Effector CD8-positive, alpha-beta T cell (primary cell): ENCODE measurements at places on chromosomes 4 and X.
A peak's percentile ranks its signal among the peaks of the same experiment; 100 is the strongest.

DNA sequence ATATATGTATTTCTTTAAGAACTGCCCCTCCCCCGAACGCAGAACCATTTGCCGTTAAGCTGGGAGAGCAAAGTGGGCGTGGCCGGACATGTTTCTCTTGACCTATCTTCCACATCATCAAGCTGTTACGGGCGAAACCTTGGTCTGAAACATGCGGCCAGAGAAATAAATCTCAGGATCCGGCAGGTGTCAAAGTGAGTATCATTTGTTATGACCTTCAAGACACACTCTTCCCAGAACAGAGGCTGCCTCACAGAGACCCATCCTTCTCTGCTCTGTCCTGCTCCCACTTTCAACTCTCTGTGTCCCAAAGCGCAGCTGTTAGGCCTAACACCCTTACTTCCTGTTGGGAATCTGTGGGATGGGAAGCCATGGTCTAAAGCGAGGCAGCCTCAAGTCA is at the start of gene MAGEB18:
Gene MAGEB18 (plus strand): TSS at position 70 of the 400 bp plus-strand sequence. CDS start 643 bp downstream, outside the sequence.
- no peak for DNase-seq

DNA sequence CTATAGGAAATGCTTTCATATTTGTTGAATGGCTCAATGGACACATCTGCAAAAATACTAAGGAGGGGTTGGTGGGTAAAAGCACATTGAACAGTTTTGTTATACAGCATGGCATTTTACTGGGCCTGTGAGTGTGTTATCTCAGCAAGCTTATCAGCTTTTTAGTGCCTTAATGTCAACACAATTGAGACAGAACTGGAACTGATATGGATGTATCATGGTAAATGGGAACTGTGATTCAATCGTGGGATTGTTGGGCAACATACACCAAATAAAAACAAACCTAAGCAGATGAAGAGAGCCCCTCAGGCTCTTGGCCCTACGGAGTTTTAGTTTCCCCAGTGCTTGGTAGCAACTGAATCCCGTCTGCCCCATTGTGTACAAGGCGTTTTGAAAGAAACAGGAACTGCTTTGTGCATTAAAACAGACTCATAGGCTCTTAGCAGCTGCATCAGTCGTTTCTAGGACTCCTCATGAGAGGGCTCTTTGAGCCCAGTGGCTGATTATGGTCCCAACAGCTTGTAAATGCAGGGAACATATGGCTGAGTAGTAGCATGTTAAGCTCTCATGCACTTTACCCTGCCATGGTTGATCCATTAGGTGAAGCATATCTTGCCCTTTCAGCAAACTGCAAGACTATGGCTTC is 7.3 kb downstream of the GPR119 start:
- DNase-seq, result no peak

DNA sequence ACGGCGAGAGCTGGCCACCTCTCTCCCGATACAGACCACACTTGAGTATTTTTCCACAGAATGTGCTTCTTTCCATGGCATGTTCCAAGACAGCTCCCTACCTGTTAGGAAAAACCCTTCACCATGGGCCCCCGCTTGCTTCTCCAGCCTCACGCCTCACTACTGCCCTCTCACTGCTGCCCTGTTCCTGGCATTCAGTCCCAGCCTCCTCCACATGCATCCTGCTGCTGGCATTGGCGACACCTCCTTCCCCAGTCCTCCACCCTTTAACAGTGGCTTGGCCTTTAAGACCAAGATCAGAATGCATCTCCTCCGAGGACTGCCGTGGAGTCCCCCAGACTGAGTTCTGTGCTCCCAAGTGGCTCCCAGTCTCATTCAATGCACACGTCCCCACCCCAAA is 10.7 kb downstream of the PNMA6F start:
- no peak for DNase-seq

GRCh38 chrX:109848461-109849050 is 115.5 kb upstream of the ACSL4 start:
- DNase-seq, result no peak

DNA sequence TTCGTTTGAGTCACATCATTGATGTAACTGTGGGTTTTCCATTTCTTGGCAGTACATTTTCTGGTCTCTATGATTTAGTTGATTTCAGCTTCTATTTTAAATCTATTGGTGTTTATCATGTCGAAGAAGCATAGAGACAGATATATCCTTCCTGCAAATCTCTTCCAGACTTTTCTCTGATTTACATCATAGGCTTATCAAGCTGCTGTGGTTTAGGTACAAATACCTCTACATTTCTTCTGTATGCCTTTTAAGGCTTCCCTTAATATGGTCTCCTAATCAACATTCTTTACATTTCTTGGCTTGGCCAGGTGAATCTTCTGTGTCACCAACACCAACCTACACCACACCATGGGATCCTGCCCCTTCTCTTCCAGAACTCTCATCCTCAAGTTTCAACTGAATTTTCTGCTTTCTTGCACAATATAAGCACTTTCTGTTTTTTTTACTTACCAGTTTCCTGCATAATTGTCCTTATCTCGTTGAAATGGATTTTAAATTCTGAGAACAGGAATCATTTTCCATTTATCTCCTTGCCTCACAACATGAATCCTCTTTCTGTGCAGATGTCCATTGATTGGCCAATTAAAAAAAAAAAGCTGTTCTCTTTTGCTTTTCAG is 626.9 kb downstream of the ANKRD50 start:
- no peak for DNase-seq

GRCh38 chr4:77854431-77855111 is 8.1 kb upstream of the MRPL1 start:
- no peak for DNase-seq

DNA sequence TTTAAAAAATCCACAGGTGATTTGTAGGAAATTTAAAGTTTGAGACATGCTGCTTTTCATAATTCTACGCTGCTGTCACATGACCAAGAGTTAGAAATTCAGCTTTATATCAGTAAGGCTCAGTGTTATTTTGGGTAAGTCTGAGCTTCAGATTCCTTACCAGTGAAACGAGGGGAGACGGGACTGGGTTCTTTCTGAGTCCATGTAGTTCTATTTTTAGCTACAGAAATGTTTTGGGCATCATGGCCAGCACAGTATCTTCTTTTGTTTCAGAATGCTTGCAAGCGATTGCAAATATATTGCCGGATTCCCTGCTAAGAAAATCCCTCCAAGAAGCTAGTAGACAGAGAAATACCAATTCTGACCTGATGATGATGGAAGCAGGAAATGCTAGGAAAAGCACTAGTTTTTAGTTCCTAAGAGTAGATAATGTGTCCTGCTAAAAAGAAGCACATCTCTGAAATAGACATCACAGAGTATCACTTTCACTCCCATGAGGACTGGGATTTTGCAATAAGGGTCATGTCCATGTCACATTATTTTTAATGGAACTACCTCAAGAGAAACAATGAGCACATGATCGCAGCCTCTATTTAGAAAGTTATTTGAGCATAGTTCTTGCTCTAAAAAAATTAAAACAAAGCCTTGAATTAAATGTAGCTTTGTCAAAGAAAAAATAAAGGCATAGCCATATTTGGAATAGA is 10.9 kb downstream of the ATP1B4 start:
- no peak for DNase-seq

DNA sequence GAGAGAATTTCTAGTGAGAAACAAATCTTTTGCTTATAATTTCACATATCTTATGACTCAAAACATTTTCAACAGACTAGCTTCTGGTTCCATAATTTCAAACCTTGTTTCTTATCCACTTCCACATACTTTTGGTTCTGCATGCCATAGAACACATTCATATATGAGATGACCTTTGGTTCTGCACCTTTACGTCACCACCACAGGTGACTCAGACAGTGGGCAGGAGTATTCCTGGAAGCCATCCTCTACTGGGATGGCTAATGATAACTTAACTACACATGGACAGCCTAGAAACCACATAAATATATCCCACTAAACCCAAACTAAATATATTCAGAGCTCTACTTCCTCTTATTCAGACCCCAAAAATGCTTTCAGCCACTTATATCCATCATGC is 133.3 kb downstream of the DCK start:
- no peak for DNase-seq

- DNase-seq, result no peak
Measured at GRCh38 chrX:151742311-151742710, 7.8 kb downstream of the CNGA2 start.

DNA sequence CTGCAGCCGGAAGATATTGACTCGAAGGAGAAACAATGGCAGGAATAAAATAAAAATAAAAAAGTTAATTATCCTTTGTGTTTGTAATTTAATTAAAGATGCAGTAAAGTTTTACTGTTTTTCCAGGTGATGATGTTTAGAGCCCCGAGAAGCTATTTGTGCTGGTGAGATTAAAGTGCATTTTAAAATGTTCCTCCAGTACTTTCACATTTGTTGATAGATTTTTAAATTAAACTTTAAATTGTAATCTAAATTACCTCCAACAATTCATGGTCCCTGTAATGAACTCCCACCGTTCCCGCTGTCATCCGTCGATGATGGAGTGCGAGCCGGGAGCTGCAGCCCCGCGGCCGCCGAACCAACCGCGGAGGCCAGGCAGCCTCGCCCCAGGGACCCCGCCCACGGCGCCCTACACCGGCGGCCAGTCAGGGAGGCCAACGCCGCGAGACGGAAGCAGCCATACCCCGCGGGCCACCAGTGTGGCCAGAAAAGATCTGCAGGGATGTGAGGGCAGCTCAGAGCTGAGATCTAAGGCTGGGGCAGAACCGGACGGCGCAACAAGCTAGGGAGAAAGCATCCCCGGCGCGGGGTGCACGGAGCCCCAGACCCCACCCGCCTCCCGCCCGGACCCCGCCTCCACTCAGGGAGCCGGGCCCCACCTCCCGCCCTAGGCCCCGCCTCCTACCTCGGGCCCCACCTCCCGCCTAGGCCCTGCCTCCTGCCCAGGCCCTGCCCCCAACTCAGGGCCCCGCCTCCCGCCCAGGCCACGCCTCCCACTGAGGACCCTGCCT is 104.0 kb downstream of the FAM53A start:
- peak; percentile 91 for DNase-seq

- no peak for DNase-seq
Measured at GRCh38 chr4:68572653-68573170, 3.4 kb downstream of the UGT2B17 start.

DNA sequence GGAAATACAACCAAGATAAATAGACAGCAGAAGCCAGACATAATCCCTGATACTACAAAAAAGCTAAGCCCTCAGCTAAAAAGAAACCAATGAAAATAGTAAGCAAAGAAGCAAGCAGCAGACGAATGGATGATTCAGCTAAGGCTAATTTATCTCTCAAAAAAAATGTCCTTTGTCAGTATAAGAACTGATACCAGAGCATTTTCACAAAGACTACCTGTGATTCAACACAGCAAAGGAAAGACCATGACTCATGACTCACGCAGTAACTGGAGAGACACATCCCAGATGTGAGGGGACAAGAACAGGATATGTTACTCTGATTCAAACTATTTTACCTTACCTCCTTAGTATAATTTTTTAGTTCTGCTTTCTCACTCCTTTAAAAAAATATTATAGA is 22.7 kb upstream of the TMPRSS11F start:
- no peak for DNase-seq

GRCh38 chr4:149120331-149121022 is 678.3 kb upstream of the NR3C2 start:
- no peak for DNase-seq

GRCh38 chr4:68175562-68176155 is 46.0 kb upstream of the TMPRSS11F start:
- DNase-seq, result no peak

- DNase-seq, result no peak
Measured at GRCh38 chr4:5888222-5889001, 4.5 kb downstream of the CRMP1 start.

GRCh38 chr4:43855283-43855682 is 593.3 kb downstream of the KCTD8 start:
- DNase-seq, result no peak
